ENCODE measurements at places on chromosomes 7 and 10.

GRCh38 chr10:20870834-20871233, 26.3 kb downstream of the NEBL start:
- no peak for DNase-seq

DNA sequence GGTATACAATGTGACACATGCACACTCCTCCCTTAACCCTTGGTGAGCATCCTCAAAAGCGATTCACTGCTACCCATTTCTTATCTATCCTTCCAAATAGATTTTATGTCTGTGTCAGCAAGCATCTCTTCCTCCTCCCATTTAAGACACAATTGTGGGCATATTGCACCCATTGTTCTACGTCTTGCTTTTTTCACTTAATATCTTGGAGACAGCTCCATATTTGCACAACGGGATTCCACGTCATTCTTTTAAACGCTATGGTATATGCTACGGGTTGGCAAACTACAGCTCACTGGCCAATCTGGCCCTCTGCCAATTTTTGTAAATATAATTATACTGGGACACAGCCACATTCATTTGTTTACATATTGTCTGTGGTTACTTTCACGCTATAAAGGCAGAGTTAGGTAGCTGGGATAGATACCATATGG, 88.6 kb downstream of the RNF216 start:
- no peak for DNase-seq

GRCh38 chr10:127125331-127125730, 71.1 kb downstream of the INSYN2A start:
- DNase-seq = no peak

DNA sequence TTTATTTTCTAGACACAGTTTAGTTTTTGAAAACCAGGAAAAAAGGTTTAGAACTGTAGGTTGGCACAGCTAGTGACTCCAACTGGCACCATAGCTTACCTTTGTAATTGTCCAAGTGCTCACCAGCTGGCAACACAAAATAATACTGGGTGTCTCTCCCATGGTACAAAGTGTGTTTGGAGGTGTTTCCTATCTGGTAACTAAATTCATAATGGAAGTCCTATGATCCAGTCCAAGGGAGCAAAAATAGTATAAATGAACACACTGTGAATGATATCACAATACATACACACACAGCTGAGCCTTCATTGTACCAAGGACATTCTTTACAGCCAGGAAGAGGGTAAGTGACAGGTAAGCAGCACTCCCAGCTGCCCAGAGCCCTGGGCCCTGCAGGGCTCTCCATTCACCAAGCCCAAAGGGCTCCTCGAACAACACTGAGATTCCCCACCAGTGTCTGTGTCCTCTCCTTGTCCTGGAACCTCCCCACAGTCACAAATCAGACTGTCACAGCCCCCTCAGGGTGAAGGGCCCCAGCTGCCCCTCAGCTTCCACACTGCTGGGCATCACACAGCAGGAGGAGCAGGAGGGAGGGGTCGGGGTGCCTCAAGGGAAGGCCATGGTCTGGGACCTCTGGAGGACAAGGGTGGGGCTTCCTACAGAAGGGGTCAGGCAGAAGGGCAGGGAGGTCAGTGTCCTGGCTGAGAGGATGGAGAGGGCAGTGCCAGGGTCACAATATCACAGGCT, 72.1 kb downstream of the PKD1L1 start:
- no peak for DNase-seq

DNA sequence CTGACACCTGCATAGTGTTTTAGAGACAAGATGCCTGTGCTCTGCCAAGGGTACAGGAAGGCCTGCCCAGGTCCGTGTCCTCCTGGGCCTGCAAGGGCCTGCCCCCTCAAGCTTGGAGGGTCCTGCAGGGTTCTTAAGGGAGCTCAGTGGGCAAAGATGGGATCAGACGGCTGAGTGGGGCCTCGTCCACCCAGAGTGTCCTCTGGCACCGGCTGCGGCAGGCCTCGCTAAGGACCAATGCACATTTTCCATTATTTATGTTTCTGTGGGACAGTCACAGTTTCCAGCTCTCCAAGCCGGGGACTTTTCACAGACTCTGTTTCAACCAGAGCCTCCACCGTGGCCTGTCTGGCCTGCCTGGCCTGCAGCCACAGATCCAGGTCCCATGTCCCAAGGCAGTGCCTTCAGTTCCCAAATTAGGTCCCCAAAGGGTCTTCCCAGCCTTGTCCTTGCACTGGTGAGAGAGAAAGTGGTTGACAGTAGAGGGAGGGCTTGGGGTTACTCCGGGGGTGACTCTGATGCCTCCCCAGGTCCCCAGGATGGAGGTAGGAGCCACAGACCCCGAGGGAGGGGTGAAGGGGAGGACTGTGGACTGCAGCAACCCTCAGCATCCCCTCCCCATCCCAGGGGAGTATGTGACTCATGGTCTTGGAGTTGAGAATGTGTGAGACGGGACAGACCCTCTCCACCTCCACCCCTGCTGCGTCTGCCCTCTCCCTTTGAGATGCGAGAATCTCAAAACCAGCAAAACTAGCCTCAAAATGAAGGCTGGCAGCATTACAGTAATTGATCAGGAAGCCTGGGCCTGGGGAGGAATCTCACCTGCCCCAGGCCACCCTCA, 14.8 kb downstream of the MYL10 start:
- no peak for DNase-seq
